ENCODE measurements at places on chromosomes 2 and 18. TPM values are rescaled to one million over a fixed set of nuclear protein-coding genes. Genes with fewer than 3 reads are reported as not detected.

CYRIA gene
- 10.2 TPM for total RNA-seq

DOK6 gene
- 4.0 TPM for total RNA-seq

TRABD2A gene
- 14.4 TPM for total RNA-seq

PTMA gene
- total RNA-seq, result 481 TPM

ALPP gene
- total RNA-seq, result not detected

DNA sequence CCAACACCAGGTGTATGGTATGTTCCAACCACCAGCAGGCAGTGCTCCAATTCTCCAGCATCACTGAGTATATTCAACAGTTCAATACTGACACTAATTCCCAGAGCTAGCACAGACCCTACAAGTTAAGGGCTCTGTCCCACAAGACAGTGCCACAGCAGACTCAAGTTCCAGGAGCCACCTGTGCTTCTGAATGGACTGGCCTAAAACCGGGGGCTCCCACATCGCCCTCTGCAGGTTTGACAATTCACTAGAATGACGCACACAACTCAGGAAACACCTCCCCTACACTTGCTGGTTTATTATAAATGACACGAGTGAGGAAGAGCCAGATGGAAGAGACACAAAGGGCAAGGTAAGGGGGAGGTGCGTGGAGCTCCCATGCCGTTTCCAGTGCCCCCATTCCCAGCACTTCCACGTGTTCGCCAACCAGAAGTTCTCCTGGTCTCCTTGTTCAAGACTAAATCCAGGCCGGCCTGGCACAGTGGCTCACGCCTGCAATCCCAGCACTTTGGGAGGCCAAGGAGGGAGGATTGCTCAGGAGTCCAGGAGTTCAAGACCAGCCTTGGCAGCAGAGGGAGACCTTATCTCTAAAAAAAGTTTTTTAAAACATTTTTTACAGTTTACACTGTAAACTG is 12.2 kb upstream of the ATP6V1B1 start:
- H3K4me1 ChIP-seq, result no peaks in the 10 kb centered on the region
- H3K4me3 ChIP-seq, result no peak overlapping the region
- no peak for DNase-seq
- H3K27ac ChIP-seq, result no peak overlapping the region
- no peaks in the 10 kb centered on the region for H3K36me3 ChIP-seq

DNA sequence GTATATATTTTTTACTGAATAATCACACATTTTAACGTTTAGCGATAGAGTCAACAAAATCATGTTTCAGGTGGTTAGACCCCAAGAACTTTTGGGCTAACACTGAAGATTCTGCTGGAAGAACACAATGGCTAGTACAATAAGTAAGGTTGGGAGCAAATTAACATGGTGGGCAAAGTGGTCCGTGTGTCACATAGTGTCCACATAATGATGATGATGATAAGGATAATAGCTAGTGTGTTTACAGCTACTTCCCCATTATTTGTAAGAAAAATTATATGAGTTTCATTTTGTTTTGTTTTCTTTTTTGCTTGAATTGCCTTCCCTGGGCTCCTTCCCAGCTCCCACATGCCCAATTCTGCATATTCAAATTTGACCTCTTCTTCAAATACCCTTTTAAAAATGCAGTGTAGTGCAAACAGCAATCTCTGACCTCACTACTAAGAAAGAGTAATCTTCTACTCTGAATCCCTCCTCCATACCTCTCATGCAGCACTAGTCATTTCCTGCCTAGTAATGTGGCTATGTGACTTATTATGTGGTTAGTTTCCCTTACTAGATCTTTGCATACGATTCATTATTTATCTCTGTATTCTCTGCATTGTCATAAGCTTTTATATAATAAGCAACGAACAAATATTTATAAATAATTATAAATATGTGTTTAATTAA is 16.9 kb upstream of the VPS54 start:
- H3K27ac ChIP-seq, result peak overlapping the region; percentile 5
- no peak overlapping the region for H3K4me3 ChIP-seq
- H3K4me1 ChIP-seq, result peaks cover 2% of the 10 kb centered on the region
- no peaks in the 10 kb centered on the region for H3K36me3 ChIP-seq

- H3K4me1 ChIP-seq, result no peaks in the 10 kb centered on the region
- no peak for DNase-seq
- no peaks in the 10 kb centered on the region for H3K36me3 ChIP-seq
- H3K4me3 ChIP-seq, result no peak overlapping the region
- no peak overlapping the region for H3K27ac ChIP-seq
These were observed 45.6 kb downstream of the MEX3C start for GRCh38 chr18:51151568-51152511.

GRCh38 chr2:98445177-98445682 is 572 bp downstream of the INPP4A start:
- H3K27ac ChIP-seq, result peak overlapping the region; percentile 68
- H3K36me3 ChIP-seq, result no peaks in the 10 kb centered on the region
- no peaks in the 10 kb centered on the region for H3K27me3 ChIP-seq
- peak; percentile 15 for DNase-seq

DNA sequence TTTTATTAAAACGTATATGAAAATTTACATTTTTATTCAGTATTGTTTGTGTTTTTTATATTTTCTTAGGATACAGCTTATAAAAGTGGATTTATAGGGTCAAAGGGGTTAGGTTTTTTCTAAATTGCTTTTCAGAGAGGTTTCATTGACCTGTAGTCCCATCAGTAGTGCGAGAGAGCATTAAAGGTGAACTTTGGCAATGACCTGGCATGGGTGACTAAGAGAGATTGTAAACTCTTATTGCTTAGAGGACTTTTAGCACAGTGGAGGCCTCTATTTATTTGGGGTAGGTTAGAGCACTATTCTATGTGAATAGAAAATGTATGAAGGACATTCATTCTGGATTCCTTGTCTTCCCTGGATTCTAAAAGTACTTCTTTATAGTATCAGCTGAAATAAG is 16.0 kb upstream of the TNP1 start:
- no peaks in the 10 kb centered on the region for H3K27me3 ChIP-seq
- no peaks in the 10 kb centered on the region for H3K36me3 ChIP-seq
- H3K4me3 ChIP-seq, result no peak overlapping the region
- DNase-seq, result no peak

DNA sequence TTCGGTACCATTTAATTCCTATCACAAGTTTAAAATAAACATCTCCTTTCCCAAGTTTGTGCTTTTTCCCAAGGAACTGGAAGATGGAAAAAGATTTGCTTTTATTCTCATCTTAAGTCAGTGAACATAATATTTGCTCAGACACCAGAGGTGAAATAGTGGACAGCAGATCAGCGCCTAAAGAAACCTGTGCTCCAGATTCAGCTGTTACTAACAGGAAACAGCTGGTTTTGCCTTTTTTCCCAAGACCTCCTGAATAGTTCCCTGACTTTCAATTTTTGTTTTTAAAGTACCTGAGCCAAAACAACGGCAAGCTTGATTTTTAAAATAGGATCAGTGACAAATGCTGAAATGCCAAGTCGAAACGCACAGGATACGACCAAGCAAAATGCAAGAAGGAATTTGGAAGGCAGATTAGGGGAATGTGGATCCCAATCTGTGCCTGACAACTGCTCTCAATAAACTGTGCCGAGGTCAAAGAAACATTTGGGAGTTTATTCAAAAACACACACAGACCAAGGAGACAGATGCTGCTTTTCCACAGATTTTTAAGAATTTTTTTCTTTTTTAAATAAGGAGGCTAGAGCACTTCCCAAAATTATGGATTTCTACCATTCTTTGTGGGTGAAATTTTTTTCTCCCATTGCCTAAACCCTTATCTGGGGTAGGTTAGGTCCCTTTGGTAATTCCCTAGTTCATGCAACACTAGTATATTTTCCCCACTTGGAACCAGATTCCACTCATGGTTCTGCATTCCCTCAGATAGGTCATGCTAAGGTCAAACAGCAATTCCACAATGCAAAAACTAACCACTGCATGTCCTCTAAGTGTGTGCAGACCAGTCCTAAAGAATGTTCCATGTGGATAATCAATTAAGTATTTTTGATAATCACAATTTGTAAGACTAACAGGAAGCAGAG is 121.5 kb upstream of the PDE1A start:
- peak; percentile 41 for DNase-seq
- H3K4me1 ChIP-seq, result peaks cover 2% of the 10 kb centered on the region
- H3K27me3 ChIP-seq, result no peaks in the 10 kb centered on the region
- no peak overlapping the region for H3K27ac ChIP-seq
- peak overlapping the region; percentile 9 for H3K4me3 ChIP-seq

GRCh38 chr2:453132-453531 is 165.2 kb upstream of the ALKAL2 start:
- peak; percentile 45 for DNase-seq
- H3K36me3 ChIP-seq, result no peaks in the 10 kb centered on the region
- no peak overlapping the region for H3K4me3 ChIP-seq
- H3K27ac ChIP-seq, result no peak overlapping the region
- no peaks in the 10 kb centered on the region for H3K27me3 ChIP-seq

GRCh38 chr2:174773215-174773614 is 8.9 kb upstream of the CHRNA1 start:
- no peaks in the 10 kb centered on the region for H3K36me3 ChIP-seq
- H3K27me3 ChIP-seq, result no peaks in the 10 kb centered on the region
- H3K4me3 ChIP-seq, result no peak overlapping the region
- H3K27ac ChIP-seq, result peak overlapping the region; percentile 87
- no peak for DNase-seq

- no peak overlapping the region for H3K4me3 ChIP-seq
- no peaks in the 10 kb centered on the region for H3K4me1 ChIP-seq
- H3K36me3 ChIP-seq, result no peaks in the 10 kb centered on the region
These were observed 72.2 kb downstream of the COA5 start for GRCh38 chr2:98535971-98536677.

DNA sequence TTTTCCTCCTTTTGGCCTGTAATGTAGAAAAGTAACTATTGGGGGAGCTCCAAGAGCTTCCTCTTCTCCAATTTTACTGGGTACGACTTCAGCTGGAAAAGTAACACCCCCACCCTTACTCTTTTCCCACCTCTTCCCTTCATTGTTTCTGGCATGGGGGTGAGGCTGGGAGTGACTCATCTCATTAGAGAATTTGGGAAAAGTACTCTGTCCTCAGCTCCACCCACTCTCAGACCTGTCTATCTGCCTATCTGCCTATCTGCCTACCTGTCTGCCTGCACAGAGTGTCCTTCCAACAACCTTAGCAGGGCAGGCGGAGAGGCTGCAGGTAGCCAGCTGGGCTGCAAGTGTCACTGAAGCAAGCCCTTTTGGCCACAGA is 93.6 kb downstream of the EPHA4 start:
- H3K4me1 ChIP-seq, result no peaks in the 10 kb centered on the region
- H3K27ac ChIP-seq, result no peak overlapping the region
- no peak overlapping the region for H3K4me3 ChIP-seq
- H3K27me3 ChIP-seq, result no peaks in the 10 kb centered on the region

GRCh38 chr2:152402780-152403759 is 68.1 kb downstream of the FMNL2 start:
- peak; percentile 46 for DNase-seq
- H3K4me1 ChIP-seq, result peaks cover 7% of the 10 kb centered on the region
- no peaks in the 10 kb centered on the region for H3K27me3 ChIP-seq
- H3K36me3 ChIP-seq, result no peaks in the 10 kb centered on the region

DNA sequence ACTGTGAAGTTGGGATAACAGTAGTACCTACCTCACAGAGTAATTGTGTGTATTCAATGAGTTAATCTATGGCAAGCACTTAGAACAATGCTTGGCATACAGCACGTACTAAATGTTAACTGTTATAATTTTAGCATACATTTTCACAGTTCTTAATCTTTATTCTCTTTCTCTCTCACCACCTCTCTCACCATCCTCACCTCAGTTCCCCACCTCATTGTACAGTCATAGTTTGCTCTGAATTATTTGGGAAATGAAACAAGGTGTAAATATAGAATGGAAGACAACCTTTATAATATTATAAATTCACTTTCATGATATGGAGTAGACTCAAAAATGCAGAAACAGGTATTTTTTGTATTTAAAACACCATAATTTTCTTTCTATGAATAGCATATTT is 40.0 kb upstream of the DNAH7 start:
- no peak overlapping the region for H3K27ac ChIP-seq
- no peak overlapping the region for H3K4me3 ChIP-seq
- DNase-seq, result no peak
- H3K27me3 ChIP-seq, result no peaks in the 10 kb centered on the region
- no peaks in the 10 kb centered on the region for H3K36me3 ChIP-seq
